ENCODE measurements at places on chromosomes 7 and 10.

GRCh38 chr10:11279314-11279713 lies 261.6 kb downstream of the CELF2 start:
- no peak for DNase-seq

- no peak for DNase-seq
Measured at GRCh38 chr7:45223728-45224630, 66.4 kb downstream of the RAMP3 start.

GRCh38 chr7:21866731-21867130 lies 79.0 kb downstream of the CDCA7L start:
- no peak for DNase-seq

GRCh38 chr7:141702047-141702567 lies at the start of gene DENND11:
Gene DENND11, minus strand, starts transcription at chr7:141702166. Its CDS starts 13 bp downstream, at chr7:141702153.
- peak; percentile 35 for DNase-seq

DNA sequence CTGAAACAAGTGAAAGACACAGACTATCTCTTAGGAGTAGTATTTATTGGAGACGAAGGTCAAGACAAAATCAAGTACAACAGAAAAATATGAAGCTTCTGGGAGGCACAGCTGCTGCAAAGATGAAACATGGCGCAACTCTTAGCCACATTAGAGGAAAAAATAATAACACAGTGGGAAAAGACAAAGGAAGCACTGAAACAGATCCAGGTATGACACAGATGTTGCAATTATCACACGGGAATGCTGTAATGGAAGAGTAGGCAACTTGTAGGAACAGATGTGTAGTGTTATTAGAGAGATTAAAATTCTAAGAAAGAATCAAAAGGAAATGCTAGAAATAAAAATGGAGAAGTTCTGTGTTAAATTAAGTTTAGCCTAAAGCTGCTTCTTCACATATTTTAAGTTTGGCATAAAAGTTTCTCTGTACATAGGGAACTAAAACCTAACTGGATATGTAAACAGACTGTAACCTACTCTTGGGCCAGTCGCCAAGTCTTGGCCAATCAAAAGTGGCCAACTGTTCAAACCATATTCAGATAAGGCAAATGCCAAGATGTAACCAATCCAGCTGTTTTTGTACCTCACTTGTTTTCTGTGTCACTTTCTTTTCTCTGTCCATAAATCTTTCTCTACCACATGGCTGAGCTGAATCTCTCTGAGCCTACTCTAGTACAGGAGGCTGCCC lies 1132.0 kb upstream of the LRRTM3 start:
- DNase-seq = no peak
